ENCODE measurements at places on chromosomes 11 and 22. TPM values are rescaled to one million over a fixed set of nuclear protein-coding genes. Genes with fewer than 3 reads are reported as not detected.

- peak overlapping the region; percentile 82 for H3K4me3 ChIP-seq
- DNase-seq, result no peak
- H3K27ac ChIP-seq, result peak overlapping the region; percentile 91
- H3K36me3 ChIP-seq, result peaks cover 19% of the 10 kb centered on the region
- H3K4me1 ChIP-seq, result peaks cover 61% of the 10 kb centered on the region
These were observed 997 bp downstream of the DEAF1 start for GRCh38 chr11:693887-694562.

DNA sequence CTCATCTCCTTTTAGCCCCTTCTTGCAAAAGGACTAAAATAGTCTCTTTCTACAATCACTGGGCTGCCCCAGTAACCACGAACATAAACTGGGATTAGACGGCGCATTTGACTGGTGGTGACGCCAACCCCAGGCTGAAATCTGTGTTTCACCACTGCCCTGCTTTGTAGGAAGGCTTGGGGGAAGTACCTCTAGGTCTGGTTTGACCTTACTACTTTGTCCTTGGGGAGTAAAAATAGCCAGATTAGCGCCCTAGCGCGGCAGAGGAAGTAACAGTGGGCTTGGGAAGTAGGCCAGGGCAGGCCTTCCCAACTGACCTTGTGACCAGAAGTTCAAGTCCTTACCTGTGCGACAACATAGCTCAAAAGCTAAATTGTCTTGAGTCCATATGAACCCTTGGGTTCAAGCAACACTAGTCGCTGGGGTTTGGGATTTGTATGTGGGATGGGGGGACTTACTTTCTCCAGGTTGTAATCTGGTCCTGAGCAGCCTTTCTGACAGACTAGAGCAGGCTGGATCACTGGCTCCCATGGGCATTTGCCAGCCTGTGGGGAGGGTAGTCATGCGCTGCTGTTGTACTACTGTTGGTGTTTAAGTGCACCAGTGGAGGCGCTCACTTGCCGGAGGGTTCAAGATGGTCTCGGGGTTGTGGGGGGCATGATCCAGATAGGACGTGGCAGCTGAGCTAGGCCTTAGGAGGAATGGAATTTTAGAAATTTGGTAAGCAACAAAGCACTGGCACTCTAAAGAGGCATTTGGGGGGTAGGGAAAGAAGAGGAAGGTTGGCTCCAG is 953 bp upstream of the PACS1 start:
- H3K27ac ChIP-seq, result peak overlapping the region; percentile 94
- H3K4me1 ChIP-seq, result peaks cover 67% of the 10 kb centered on the region
- H3K36me3 ChIP-seq, result peaks cover 74% of the 10 kb centered on the region
- no peaks in the 10 kb centered on the region for H3K27me3 ChIP-seq

DNA sequence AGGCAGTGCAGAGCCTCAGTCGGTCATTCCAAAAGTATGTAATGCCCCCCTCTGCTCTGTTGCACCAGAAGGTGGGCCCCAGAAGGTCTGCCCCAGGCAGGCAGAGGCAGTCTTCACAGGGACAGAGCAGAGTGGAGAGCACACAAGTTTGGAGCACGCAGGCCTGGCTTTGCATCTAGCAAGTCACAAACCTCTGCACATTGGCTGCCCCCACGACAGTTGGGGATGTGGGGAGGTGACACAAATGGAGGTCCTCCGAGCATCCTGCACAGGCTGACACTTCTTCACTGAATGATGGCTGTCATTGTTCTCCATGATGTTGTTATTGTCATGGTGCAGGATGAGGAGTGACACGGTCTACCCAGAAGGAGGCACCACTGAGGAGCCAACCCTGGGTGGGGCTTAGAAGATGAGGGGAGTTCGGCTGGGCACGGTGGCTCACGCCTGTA is 11.9 kb downstream of the TOM1 start:
- H3K27ac ChIP-seq, result peak overlapping the region; percentile 51
- H3K27me3 ChIP-seq, result no peaks in the 10 kb centered on the region
- H3K4me3 ChIP-seq, result no peak overlapping the region
- no peak for DNase-seq
- peaks cover 82% of the 10 kb centered on the region for H3K4me1 ChIP-seq
- H3K36me3 ChIP-seq, result no peaks in the 10 kb centered on the region

- H3K27ac ChIP-seq, result no peak overlapping the region
- no peaks in the 10 kb centered on the region for H3K27me3 ChIP-seq
- DNase-seq, result no peak
- H3K4me3 ChIP-seq, result no peak overlapping the region
These were observed 82.0 kb downstream of the CELSR1 start for GRCh38 chr22:46455446-46455845.

DNA sequence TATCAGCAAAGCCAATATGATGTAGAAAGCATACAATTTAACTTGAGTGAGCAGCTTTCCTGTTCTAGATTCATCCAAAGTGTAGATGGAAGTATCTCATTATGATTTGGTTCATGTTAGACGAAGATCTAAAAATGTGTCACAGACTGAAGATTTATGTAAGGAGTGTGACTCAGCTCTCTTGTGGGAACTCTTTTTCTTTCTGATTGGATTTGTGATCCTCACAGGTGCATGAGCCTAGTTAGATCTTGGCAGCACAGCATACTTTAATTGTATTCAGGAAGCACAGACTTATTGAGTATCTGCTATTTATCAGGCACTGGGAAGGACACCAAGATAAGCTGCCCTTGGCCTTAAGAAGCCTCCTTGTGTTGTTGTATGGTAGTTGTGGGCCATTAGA is 147.1 kb downstream of the C11orf91 start:
- no peak for DNase-seq
- H3K27me3 ChIP-seq, result peaks cover 20% of the 10 kb centered on the region
- H3K36me3 ChIP-seq, result no peaks in the 10 kb centered on the region
- H3K27ac ChIP-seq, result no peak overlapping the region
- no peaks in the 10 kb centered on the region for H3K4me1 ChIP-seq
- H3K4me3 ChIP-seq, result no peak overlapping the region

Gene SLC22A9
- total RNA-seq, result not detected

DNA sequence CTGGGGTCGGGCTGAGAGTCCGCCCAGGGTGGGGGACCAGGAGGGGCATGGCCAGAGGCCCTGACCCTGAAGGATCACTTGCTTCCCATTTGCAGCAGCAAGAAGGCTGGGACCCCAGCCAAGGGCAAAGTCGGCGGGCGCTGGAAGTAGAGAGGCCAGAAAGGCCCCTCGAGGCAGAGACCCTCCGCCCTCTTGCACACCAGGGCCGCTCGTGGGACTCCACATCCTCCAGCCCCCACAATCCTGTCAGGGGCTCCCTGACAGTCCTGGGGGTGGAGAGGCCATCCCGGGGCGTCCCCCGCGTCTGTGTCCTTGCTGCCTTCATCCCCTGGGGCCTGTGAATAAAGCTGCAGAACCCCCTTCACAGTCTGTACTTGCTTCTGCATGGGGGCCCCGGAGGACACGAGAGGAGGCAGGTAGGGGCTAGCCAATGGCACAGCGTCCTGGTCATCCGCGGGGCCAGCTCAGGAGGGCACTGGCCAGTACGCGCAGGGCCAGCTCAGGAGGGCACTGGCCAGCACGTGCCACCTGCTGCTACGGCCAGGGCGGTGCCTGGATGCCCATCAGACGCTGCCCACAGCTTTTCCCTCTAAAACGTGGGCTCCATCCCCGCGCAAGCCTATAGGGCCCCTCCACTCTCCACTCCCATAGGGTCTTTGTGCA is 8.7 kb upstream of the MRPL23 start:
- H3K27ac ChIP-seq, result no peak overlapping the region
- H3K4me1 ChIP-seq, result peaks cover 4% of the 10 kb centered on the region
- H3K4me3 ChIP-seq, result no peak overlapping the region
- peak; percentile 6 for DNase-seq

Gene THY1
- 0.15 TPM for total RNA-seq

Gene OR51B2
- not detected for total RNA-seq

Gene SMIM38
- 0.12 TPM for total RNA-seq

Gene CENPM
- 92.0 TPM for total RNA-seq

GRCh38 chr11:130769782-130770535 is 146.3 kb downstream of the SNX19 start:
- no peak overlapping the region for H3K27ac ChIP-seq
- H3K27me3 ChIP-seq, result peaks cover 8% of the 10 kb centered on the region
- DNase-seq, result no peak
- no peak overlapping the region for H3K4me3 ChIP-seq

Gene CD3D
- total RNA-seq, result 557 TPM

DNA sequence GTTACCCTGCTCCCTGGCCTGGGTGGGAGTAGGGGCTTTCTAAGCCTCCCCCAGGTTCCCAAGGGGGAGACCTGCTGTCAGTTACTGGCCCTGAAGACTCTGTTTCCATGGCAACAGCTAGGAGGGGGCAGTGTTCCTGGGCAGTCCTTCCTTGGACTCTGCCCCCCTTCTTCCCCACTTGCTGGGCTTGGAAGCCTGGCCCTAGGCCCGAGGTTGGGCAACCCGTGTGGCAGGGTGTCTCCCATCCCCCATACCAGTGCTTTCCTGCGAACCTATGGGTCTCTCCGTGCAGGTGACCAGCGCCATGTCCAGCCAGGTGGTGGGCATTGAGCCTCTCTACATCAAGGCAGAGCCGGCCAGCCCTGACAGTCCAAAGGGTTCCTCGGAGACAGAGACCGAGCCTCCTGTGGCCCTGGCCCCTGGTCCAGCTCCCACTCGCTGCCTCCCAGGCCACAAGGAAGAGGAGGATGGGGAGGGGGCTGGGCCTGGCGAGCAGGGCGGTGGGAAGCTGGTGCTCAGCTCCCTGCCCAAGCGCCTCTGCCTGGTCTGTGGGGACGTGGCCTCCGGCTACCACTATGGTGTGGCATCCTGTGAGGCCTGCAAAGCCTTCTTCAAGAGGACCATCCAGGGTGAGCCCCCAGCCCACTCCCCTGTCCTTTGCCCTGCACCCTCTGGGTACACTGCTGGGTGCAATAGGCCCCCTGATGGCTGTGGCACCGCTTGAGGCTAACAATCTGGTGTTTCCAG is 1.7 kb downstream of the ESRRA start:
- peaks cover 11% of the 10 kb centered on the region for H3K36me3 ChIP-seq
- peak overlapping the region; percentile 87 for H3K4me3 ChIP-seq
- DNase-seq, result no peak
- H3K27ac ChIP-seq, result peak overlapping the region; percentile 92
- H3K4me1 ChIP-seq, result peaks cover 40% of the 10 kb centered on the region
- H3K27me3 ChIP-seq, result no peaks in the 10 kb centered on the region

Gene OR5B12
- not detected for total RNA-seq

Gene THRSP
- total RNA-seq, result not detected

GRCh38 chr11:95586155-95586554 is 203.4 kb downstream of the FAM76B start:
- H3K36me3 ChIP-seq, result peaks cover 4% of the 10 kb centered on the region
- peaks cover 2% of the 10 kb centered on the region for H3K4me1 ChIP-seq
- no peak overlapping the region for H3K4me3 ChIP-seq
- no peaks in the 10 kb centered on the region for H3K27me3 ChIP-seq
- no peak overlapping the region for H3K27ac ChIP-seq
- no peak for DNase-seq

Gene PATE4
- not detected for total RNA-seq

- H3K4me3 ChIP-seq, result no peak overlapping the region
- no peak overlapping the region for H3K27ac ChIP-seq
- peaks cover 46% of the 10 kb centered on the region for H3K36me3 ChIP-seq
- H3K4me1 ChIP-seq, result peaks cover 1% of the 10 kb centered on the region
- no peaks in the 10 kb centered on the region for H3K27me3 ChIP-seq
These were observed 66.9 kb downstream of the TBC1D22A start for GRCh38 chr22:46829117-46829891.

DNA sequence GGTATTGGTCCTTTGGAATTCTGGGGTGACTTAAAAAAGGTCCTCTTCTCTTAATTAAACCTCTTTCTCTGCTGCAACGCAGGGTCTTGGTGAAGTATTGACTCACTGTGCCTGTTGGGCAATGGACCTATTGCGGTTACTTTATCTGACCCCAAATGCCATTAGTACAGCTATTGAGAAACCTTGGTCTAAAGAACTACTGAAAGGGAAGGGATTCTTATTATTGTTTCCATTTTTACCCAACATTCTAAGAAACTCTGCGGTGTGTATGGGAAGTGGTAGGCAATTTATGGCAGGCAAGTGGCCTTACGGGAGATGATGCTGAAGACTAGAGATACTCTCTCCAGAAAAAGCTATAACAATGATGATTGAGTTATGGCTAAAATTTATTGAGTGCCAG is 12.5 kb downstream of the SLC6A5 start:
- peaks cover 6% of the 10 kb centered on the region for H3K4me1 ChIP-seq
- no peak overlapping the region for H3K4me3 ChIP-seq
- no peak for DNase-seq
- H3K27me3 ChIP-seq, result peaks cover 49% of the 10 kb centered on the region

DNA sequence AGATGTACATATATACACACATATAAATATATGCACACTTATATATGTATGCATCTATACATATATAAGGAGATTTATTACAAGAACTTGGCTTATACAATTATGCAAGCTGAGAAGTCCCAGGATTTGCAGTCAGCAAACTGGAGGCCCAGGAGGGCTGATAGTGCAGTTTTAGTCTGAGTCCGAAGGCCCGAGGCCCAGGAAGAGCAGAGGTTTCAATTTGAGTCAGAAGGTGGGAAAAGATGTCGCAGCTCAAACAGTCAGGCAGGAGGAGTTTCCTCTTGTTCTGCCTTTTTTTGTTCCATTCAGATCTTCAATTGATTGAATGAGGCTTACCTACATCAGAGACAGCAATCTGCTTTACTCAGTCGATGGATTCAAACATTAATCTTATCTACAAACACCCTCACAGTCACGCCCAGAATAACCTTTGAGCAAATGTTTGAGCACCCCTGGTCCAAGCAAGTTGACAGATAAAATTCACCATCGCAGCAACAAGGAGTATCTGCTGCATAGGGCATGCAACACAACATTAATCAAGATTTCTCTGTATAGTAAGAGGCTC is 4.0 kb upstream of the SGSM1 start:
- no peak for DNase-seq
- H3K4me1 ChIP-seq, result peaks cover 12% of the 10 kb centered on the region
- no peak overlapping the region for H3K27ac ChIP-seq
- H3K4me3 ChIP-seq, result no peak overlapping the region
- H3K27me3 ChIP-seq, result peaks cover 3% of the 10 kb centered on the region

DNA sequence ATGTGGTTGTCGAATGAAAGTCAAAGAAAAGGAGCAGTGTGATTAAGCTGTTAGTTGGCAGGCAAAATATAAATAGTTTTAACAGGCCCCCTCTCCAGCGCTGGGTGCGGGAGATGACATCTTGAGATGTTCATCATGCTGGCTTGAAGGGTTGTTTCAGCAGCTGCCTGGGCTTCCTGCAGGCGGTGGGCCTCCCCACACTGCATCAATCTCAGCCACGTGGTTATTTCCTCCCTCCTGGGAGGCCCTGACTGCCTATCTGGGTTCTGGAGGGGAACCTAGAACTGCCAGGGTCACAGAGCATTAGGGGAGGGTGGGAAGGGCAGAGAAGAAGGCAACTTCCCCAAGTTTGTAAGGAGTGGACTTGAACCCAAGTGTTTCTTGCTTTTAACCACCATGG is 173.3 kb upstream of the SYT13 start:
- no peaks in the 10 kb centered on the region for H3K4me1 ChIP-seq
- H3K4me3 ChIP-seq, result no peak overlapping the region
- peaks cover 8% of the 10 kb centered on the region for H3K27me3 ChIP-seq
- no peaks in the 10 kb centered on the region for H3K36me3 ChIP-seq
- no peak for DNase-seq
- H3K27ac ChIP-seq, result no peak overlapping the region

Gene DAGLA
- total RNA-seq, result 0.45 TPM

Gene RFPL3
- not detected for total RNA-seq

Gene PLAAT4
- 136 TPM for total RNA-seq

Gene IGLL1
- total RNA-seq, result not detected

Gene MYH9
- total RNA-seq, result 881 TPM

Gene SAA4
- total RNA-seq, result not detected

Gene LRP4
- total RNA-seq, result 0.02 TPM

Gene FGF4
- not detected for total RNA-seq

Gene TNNT3
- total RNA-seq, result 3.7 TPM
